Small intestine (tissue), 16 donors: ENCODE measurements at places on chromosomes 6 and 20.

GRCh38 chr6:20700375-20700774, 166.1 kb downstream of the CDKAL1 start:
- no peaks in the 10 kb centered on the region for H3K36me3 ChIP-seq
- H3K27ac ChIP-seq = no peak overlapping the region
- no peak overlapping the region for H3K4me3 ChIP-seq
- no peaks in the 10 kb centered on the region for H3K4me1 ChIP-seq
- DNase-seq = no peak

- H3K36me3 ChIP-seq = no peaks in the 10 kb centered on the region
- DNase-seq = no peak
- H3K4me3 ChIP-seq = no peak overlapping the region
- peaks cover 25% of the 10 kb centered on the region for H3K27me3 ChIP-seq
- no peaks in the 10 kb centered on the region for H3K4me1 ChIP-seq
Observed at GRCh38 chr6:151495380-151495779, 1.6 kb downstream of the CCDC170 start.

DNA sequence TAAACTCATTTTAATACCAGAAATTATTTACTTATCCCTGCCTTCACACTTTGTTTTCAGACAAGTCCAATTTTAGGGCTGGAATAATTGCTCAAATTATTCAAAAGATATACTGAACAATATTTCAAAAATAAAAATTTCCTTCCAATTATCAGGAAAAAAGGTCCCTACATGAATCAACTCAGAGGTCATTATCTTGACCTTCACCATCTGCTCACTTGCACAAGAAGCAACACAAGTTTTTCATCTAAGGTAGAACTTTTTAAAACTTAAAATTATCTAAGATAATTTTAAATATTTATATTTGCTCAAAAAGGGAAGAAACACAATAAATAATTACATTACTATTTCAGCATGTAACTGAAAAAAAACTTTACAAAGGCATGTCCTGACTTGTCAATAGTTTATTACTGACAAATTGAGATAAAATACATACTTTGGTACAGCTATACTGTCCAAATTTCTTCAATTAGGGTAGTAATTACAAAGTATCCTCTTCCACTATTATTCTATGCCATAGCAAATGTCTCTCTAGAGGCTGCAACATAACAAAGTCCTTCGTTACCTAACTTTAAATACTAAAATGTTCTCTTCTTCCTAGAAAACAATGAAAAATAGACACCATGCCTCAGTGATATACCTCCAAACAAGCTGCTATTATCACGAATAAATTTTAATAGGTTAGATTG, 2.4 kb downstream of the CEP85L start:
- H3K36me3 ChIP-seq = no peaks in the 10 kb centered on the region
- H3K4me1 ChIP-seq = no peaks in the 10 kb centered on the region
- no peak for DNase-seq
- H3K27ac ChIP-seq = no peak overlapping the region
- H3K4me3 ChIP-seq = no peak overlapping the region
- no peaks in the 10 kb centered on the region for H3K27me3 ChIP-seq

GRCh38 chr6:29935273-29935955, 6.9 kb upstream of the HLA-A start:
- no peaks in the 10 kb centered on the region for H3K4me1 ChIP-seq
- H3K27me3 ChIP-seq = no peaks in the 10 kb centered on the region
- no peaks in the 10 kb centered on the region for H3K36me3 ChIP-seq
- no peak overlapping the region for H3K27ac ChIP-seq

DNA sequence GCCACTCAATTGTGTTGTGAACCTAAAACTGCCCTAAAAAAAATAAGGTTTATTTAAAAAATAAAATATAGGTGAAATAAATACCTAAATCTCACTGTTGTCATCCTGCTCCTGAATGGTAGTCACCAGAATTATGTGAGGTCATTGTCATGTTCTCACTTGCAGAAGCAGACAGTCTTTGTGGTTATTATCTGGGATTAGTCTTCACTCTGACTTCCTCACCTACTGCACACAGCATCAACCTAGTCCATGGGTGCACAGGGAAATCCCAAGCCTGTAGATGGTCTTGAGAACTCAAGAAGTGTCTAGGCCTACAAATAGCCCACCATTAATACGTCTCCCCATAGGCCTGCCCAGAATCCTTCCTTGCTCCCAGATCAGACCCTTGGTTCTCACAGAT, 97.0 kb downstream of the FOXF2 start:
- no peaks in the 10 kb centered on the region for H3K36me3 ChIP-seq
- H3K4me1 ChIP-seq = no peaks in the 10 kb centered on the region
- no peak overlapping the region for H3K27ac ChIP-seq
- no peaks in the 10 kb centered on the region for H3K27me3 ChIP-seq
- DNase-seq = no peak

DNA sequence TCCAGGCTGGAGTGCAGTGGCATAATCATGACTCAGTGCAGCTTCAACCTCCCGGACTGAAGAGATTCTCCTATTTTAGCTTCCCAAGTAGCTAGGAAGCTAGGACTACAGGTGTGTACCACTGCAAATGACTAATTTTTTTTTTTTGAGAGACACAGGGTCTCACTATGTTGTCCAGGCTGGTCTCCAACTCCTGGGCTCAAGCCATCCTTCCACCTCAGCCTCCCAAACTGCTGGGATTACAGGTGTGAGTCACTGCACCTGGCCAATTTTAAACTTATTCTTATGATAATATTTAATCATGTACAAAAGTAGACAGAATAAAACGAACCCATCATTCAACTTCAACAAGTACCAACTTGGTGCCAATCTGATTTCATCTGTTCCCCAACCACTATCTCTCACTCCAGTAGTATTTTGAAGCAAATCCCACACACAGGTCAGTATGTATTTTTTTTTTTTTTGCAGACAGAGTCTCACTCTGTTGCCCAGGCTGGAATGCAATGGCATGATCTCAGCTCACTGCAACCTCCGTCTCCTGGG, 32.5 kb downstream of the BCL2L1 start:
- H3K36me3 ChIP-seq = peaks cover 2% of the 10 kb centered on the region
- H3K4me1 ChIP-seq = peaks cover 31% of the 10 kb centered on the region
- H3K27me3 ChIP-seq = no peaks in the 10 kb centered on the region
- no peak overlapping the region for H3K27ac ChIP-seq

DNA sequence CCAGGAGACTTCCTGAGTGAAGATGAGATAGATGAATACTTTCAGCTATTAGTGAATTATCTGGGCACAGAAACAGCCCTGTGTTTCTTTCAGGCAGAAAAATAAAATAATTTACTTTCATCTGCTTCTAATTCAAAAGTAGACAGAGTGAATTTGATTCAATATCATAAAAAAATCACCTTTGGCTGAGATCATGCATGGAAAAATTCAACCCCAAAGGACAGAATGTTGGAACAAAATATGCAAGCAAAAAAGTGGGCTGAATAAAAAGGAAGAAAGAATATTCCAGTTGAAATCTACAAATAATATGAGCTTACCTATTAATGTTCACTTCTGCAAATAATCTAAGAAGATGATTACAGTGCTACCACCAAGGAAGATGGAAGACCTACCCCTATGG, 546.9 kb downstream of the TFAP2B start:
- H3K27me3 ChIP-seq = no peaks in the 10 kb centered on the region
- no peak for DNase-seq
- H3K27ac ChIP-seq = no peak overlapping the region
- no peaks in the 10 kb centered on the region for H3K4me1 ChIP-seq
- no peaks in the 10 kb centered on the region for H3K36me3 ChIP-seq
- H3K4me3 ChIP-seq = no peak overlapping the region

- H3K4me3 ChIP-seq = peak overlapping the region; percentile 35
- no peaks in the 10 kb centered on the region for H3K36me3 ChIP-seq
- DNase-seq = peak; percentile 16
- H3K27me3 ChIP-seq = peaks cover 19% of the 10 kb centered on the region
Observed at GRCh38 chr6:101393829-101394251, 332 bp downstream of the GRIK2 start.

GRCh38 chr6:130680116-130680515, 147.1 kb upstream of the SMLR1 start:
- no peak overlapping the region for H3K4me3 ChIP-seq
- no peak for DNase-seq
- no peaks in the 10 kb centered on the region for H3K36me3 ChIP-seq
- no peak overlapping the region for H3K27ac ChIP-seq
- H3K27me3 ChIP-seq = no peaks in the 10 kb centered on the region

- H3K27me3 ChIP-seq = no peaks in the 10 kb centered on the region
- H3K4me3 ChIP-seq = no peak overlapping the region
- no peak for DNase-seq
- no peaks in the 10 kb centered on the region for H3K36me3 ChIP-seq
- no peaks in the 10 kb centered on the region for H3K4me1 ChIP-seq
Observed at GRCh38 chr6:63245420-63245819, 34.2 kb downstream of the FKBP1C start.

DNA sequence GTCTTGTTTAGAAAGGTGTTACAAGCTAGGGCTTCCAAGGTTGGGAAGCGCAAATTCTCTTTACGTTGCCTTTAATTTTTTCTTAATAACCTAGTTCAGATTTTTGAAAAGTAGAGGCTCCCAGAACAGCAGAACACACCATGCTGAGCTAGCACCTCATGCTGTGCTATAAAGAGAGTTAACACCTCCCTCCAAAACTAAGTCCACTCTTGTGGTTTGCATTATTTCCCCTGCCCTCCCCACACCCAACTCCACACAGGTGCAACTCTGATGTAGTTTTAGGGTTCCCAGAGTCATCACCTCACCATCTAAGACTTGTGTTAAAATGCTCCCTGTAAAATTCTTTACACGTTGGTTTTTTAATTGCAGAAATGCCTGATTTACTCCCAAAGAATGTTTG, 459.4 kb upstream of the JARID2 start:
- H3K4me3 ChIP-seq = no peak overlapping the region
- no peaks in the 10 kb centered on the region for H3K36me3 ChIP-seq
- no peak for DNase-seq
- no peaks in the 10 kb centered on the region for H3K4me1 ChIP-seq

DNA sequence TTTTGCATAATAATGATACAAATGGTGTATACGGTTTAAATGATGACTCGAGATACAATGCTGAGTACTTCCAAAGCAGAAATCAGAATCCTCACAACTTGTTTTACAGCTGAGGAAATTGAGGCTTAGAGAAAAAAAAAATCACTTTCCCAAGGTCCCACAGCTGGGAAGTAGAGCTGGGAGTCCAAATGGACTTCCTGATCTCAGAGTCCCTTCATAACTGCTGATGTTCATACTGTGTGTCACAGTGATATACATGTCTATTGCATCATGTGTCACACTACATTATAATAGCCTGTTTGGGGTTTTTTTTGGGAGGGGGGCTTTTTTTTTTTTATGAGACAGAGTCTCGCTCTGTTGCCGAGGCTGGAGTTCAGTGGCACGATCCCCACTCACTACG, 8.5 kb downstream of the HM13 start:
- DNase-seq = no peak
- H3K27ac ChIP-seq = no peak overlapping the region
- H3K36me3 ChIP-seq = peaks cover 3% of the 10 kb centered on the region
- no peaks in the 10 kb centered on the region for H3K4me1 ChIP-seq
- H3K4me3 ChIP-seq = no peak overlapping the region

- H3K4me1 ChIP-seq = no peaks in the 10 kb centered on the region
- no peaks in the 10 kb centered on the region for H3K36me3 ChIP-seq
- no peak overlapping the region for H3K27ac ChIP-seq
- no peak for DNase-seq
- no peaks in the 10 kb centered on the region for H3K27me3 ChIP-seq
Observed at GRCh38 chr6:582370-582769, 74.5 kb downstream of the HUS1B start.

- H3K27me3 ChIP-seq = no peaks in the 10 kb centered on the region
- DNase-seq = no peak
- peaks cover 5% of the 10 kb centered on the region for H3K4me1 ChIP-seq
- no peaks in the 10 kb centered on the region for H3K36me3 ChIP-seq
- peak overlapping the region; percentile 49 for H3K27ac ChIP-seq
Observed at GRCh38 chr6:43976706-43977403, 150.4 kb downstream of the MRPL14 start.

- no peak for DNase-seq
- H3K27me3 ChIP-seq = no peaks in the 10 kb centered on the region
- H3K36me3 ChIP-seq = no peaks in the 10 kb centered on the region
Observed at GRCh38 chr6:42366011-42366705, 85.6 kb downstream of the TRERF1 start.

DNA sequence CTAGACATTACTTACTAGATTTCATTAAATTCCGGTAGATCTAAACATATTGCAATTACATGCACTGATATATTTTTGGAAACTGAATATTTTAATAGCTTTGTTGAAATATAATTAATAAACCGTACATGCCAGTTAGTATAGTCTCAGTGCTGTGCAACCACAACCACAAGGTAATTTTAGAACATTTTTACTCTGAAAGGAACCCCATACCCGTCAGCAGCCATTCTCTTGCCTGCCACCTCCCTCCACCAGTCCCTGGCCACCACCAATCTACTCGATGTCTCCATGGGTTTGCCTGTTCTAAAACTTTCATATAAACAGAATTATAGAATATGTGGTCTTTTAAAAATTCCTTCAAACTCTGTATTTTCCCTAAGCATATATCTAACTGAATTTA, 293.9 kb downstream of the THBS2 start:
- H3K27ac ChIP-seq = no peak overlapping the region
- H3K36me3 ChIP-seq = no peaks in the 10 kb centered on the region
- DNase-seq = no peak
- H3K4me1 ChIP-seq = no peaks in the 10 kb centered on the region
- H3K27me3 ChIP-seq = no peaks in the 10 kb centered on the region

GRCh38 chr6:75922226-75922625, 150.2 kb downstream of the IMPG1 start:
- DNase-seq = no peak
- H3K4me3 ChIP-seq = no peak overlapping the region
- no peaks in the 10 kb centered on the region for H3K4me1 ChIP-seq
- H3K27ac ChIP-seq = no peak overlapping the region

- H3K36me3 ChIP-seq = no peaks in the 10 kb centered on the region
- H3K4me3 ChIP-seq = no peak overlapping the region
- H3K27ac ChIP-seq = no peak overlapping the region
- H3K27me3 ChIP-seq = peaks cover 3% of the 10 kb centered on the region
- H3K4me1 ChIP-seq = no peaks in the 10 kb centered on the region
Observed at GRCh38 chr20:63370618-63371187, 9.6 kb upstream of the CHRNA4 start.

- DNase-seq = no peak
- no peak overlapping the region for H3K4me3 ChIP-seq
- H3K27ac ChIP-seq = no peak overlapping the region
Observed at GRCh38 chr6:7920425-7920824, 9.8 kb upstream of the TXNDC5 start.
